ENCODE measurements at places on chromosomes 3 and 15. TPM values are rescaled to one million over a fixed set of nuclear protein-coding genes. Genes with fewer than 3 reads are reported as not detected.

SRGAP3 gene
- total RNA-seq, result 3.5 TPM

CLDN1 gene
- total RNA-seq, result 0.22 TPM

VIPR1 gene
- 6.5 TPM for total RNA-seq

CTDSPL gene
- total RNA-seq, result 3.7 TPM

GRCh38 chr15:75008629-75009326 is 13.4 kb downstream of the SCAMP5 start:
- no peak overlapping the region for H3K27ac ChIP-seq
- H3K27me3 ChIP-seq, result peaks cover 5% of the 10 kb centered on the region
- peaks cover 2% of the 10 kb centered on the region for H3K4me1 ChIP-seq
- no peak overlapping the region for H3K4me3 ChIP-seq

DNA sequence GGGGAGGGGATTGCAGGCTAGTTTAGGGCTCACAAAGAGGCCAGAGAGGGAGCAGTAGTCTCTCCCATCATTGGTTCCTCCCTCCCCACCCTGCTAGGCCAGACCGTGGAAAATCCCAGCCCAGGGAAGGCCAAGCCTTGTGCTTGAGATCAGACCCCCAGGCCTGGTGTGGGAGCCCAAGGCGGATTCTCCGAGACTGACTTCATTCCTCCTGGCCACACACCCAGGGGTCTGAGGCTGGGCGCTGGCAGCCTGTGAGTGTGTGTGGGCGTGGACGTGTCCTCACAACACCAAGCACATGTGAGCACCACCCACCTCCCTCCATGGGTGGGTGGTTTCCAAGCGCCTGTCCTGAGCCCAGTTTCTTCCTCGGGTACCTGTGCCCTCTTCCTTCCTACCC is 4.1 kb downstream of the LOXL1 start:
- H3K27me3 ChIP-seq, result no peaks in the 10 kb centered on the region
- H3K4me1 ChIP-seq, result peaks cover 32% of the 10 kb centered on the region
- no peaks in the 10 kb centered on the region for H3K36me3 ChIP-seq
- no peak overlapping the region for H3K27ac ChIP-seq
- no peak for DNase-seq

GRCh38 chr3:112032098-112032731 is 2.3 kb upstream of the TMPRSS7 start:
- no peaks in the 10 kb centered on the region for H3K36me3 ChIP-seq
- no peak overlapping the region for H3K4me3 ChIP-seq
- H3K4me1 ChIP-seq, result no peaks in the 10 kb centered on the region
- no peaks in the 10 kb centered on the region for H3K27me3 ChIP-seq

- H3K4me1 ChIP-seq, result no peaks in the 10 kb centered on the region
- H3K36me3 ChIP-seq, result no peaks in the 10 kb centered on the region
- H3K4me3 ChIP-seq, result no peak overlapping the region
- H3K27me3 ChIP-seq, result no peaks in the 10 kb centered on the region
- no peak overlapping the region for H3K27ac ChIP-seq
Measured at GRCh38 chr3:77947671-77948070, 907.8 kb downstream of the ROBO2 start.

DNA sequence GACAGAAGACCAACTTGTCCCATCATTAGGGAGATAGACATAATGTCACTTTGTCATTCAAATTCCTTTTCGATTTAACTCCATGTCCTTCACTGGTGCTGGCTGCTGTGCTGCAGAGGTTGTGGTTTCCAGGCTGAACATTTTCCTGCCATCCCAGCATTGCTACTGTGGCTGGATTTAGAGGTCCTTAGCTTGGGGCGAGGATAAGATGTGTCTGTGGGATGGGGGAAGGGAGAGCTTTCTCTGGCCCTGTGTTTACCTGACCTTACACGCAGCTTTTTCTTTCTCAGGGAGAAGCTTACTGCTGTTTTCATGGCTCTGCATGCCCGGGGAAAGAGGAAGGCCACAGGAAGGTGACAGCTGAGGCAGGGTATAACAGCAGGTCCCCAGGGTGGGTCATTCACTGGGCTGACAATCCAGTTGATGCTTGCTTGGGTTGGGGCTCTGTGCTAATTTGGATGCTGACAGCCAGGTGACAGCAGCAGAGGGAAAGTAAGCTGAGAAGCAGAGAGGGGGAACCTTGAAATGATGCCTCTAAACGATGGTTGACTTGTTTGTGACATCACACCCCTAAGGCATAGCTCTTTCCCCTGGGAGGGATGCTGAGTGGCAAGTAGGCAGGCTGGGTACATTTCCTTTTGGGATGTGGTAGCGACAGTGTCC is 326.9 kb upstream of the CTNNB1 start:
- no peak overlapping the region for H3K27ac ChIP-seq
- H3K27me3 ChIP-seq, result peaks cover 3% of the 10 kb centered on the region
- DNase-seq, result no peak
- no peaks in the 10 kb centered on the region for H3K4me1 ChIP-seq

GRCh38 chr15:74208496-74208895 is 5.9 kb upstream of the STRA6 start:
- no peaks in the 10 kb centered on the region for H3K36me3 ChIP-seq
- H3K27me3 ChIP-seq, result peaks cover 6% of the 10 kb centered on the region
- DNase-seq, result no peak
- no peaks in the 10 kb centered on the region for H3K4me1 ChIP-seq
- no peak overlapping the region for H3K27ac ChIP-seq
- H3K4me3 ChIP-seq, result no peak overlapping the region

GRCh38 chr3:133943639-133944141 is 48.0 kb upstream of the RAB6B start:
- no peak for DNase-seq
- H3K4me1 ChIP-seq, result peaks cover 11% of the 10 kb centered on the region
- no peak overlapping the region for H3K4me3 ChIP-seq
- H3K27me3 ChIP-seq, result peaks cover 6% of the 10 kb centered on the region

DNA sequence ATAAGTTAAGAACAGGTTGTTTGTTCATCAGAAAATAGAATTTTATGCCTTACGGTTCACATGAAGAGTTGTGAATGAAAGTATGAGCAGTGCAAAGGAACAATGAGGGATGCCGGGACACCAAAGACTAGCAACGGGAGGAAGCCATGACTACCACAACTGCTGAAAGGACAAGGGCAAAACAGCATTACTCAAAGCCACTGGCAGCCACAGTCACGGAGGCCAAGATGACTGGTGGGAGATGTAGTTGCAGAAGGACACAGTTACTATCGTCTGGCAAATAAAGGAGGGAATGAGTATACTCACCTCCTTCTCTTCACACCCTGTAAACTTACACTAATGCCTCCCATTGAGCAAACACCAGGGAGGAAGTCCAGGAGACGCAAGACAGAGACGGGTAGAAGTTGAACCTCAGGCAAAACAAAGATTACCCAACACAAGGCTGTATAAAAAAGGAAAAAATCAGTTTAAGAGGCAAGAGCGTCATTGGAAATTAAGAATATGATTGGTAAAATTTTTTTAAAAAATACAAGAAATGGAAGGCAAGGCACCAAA is 675.5 kb downstream of the FHIT start:
- no peaks in the 10 kb centered on the region for H3K36me3 ChIP-seq
- H3K27me3 ChIP-seq, result peaks cover 1% of the 10 kb centered on the region
- H3K4me1 ChIP-seq, result no peaks in the 10 kb centered on the region
- H3K27ac ChIP-seq, result no peak overlapping the region

DNA sequence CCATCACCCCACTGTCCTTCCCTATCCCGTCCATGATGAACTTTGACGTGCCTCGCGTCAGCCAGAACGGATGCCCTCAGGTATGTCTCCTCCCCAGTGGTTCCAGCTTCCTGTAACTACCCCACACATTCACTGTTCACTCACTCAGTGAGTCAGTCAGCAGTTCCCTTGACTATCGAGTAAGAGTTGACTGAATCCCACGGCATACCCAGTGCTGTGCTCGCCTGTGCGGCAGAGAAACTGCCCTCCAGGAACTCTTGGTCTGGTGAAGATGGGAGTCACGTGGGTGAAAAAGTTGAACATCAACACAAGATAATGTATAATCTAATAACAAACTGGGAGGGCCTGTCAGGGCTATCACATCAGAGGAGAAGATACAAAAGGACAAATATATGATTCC is 36.7 kb downstream of the CCDC33 start:
- DNase-seq, result no peak
- H3K27ac ChIP-seq, result no peak overlapping the region
- H3K36me3 ChIP-seq, result no peaks in the 10 kb centered on the region
- no peaks in the 10 kb centered on the region for H3K4me1 ChIP-seq

Measured in activated CD4-positive, alpha-beta memory T cell treated with anti-CD3 and anti-CD28 coated beads for 36 hours (primary cell).